CD4-positive, alpha-beta T cell treated with Interleukin-12 subunit alpha and Interleukin-12 subunit beta, for 1 hour (primary cell): ENCODE measurements at places on chromosomes 11 and 22.

DNA sequence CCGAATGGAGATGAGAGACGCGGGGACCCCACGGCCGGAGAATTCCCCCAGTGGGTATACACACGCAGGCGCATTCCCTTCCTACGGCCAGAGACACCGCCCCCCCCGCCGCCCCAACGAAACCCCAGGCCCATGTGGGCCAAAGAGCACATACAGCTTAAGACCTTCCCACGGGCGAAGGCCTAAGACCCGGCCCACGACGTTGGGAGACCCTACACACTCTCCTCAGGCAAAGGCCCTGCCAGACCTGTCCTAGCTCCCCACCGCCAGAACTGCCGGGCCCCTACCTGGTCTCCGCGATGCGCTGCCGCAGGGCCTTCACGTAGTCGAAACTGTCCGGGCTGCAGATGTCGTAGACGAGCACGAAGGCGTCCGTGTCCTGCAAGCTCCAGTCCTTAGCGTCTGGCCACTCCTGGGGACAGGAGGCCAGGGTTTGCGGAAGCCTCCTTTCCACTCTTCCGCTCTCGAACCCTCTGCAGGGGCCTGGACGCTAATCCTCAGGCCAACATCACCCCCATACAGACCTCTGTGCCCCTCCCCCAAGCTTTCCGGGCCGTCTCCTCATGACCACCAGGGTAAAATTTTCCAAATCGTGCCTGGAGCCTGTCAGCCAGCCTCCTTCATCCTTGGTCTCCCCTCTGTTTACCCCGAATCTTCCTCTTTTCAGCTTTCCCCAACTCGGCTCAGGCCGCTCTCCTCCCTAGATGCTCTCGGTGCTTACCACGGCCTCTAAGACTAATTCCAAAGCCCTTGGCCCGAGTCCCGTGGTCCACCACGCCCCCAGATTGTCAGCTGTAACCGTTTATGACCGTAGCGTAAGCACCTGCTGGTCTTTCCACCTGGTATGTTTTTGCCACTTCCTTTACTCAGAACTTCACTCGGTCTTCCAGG is 1.7 kb downstream of the RASL10A start:
- DNase-seq, result no peak

GRCh38 chr22:39915295-39915726 is 14.4 kb downstream of the GRAP2 start:
- DNase-seq, result no peak

DNA sequence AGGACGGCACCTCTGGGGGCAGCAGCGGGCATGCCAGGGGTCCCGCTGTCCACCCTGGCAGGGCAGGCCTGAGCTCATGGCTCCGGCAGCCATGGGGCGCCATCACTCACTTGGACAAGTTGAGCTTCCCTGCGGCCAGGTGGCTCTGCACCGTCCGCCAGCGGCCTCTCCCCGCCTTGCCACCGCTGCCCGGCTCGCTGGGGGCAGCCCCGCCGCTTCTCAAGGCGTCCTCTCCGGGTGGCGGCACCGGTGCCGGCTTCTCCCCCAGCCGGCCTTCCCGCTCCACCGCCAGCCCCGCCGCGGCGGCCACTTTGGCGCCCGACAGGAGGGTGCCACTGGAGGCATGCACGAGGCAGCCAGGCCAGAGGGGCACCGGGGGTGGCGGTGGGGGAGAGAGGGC is 35.0 kb downstream of the SYT7 start:
- DNase-seq, result no peak

- no peak for DNase-seq
Observed at GRCh38 chr11:110070176-110070575, 23.0 kb upstream of the ZC3H12C start.

GRCh38 chr11:34910817-34911216 is 5.4 kb downstream of the APIP start:
- no peak for DNase-seq

DNA sequence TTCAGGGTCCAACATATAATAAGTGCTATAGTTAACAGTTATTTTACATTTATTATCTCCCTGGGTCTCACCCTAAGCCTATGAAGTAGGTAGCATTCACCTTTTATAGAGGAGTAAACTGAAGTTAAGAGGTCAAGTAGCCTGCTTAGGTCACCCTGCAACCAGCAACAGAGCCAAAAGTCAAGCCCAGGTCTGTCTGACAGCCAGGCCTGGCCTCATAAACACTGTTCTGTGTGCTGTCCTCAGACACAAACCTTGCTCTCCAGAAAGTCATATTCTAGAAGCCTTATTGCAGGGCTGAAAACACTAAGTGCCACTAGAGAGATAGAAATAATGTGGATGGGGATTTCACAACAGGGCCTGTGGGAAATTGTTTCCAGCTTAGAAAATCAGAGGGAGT is 59.3 kb downstream of the BDNF start:
- no peak for DNase-seq

- DNase-seq, result no peak
Observed at GRCh38 chr22:32986766-32987040, 71.5 kb downstream of the SYN3 start.
